Gastrocnemius medialis (tissue), 4 donors: ENCODE measurements at places on chromosomes 6 and 20. TPM values are rescaled to one million over a fixed set of nuclear protein-coding genes. Genes with fewer than 3 reads are reported as not detected.

GRCh38 chr6:138030872-138031271, 76.3 kb downstream of the PERP start:
- no peak for DNase-seq

GRCh38 chr20:60206259-60206658, 248.0 kb downstream of the CDH26 start:
- no peak for DNase-seq

DNA sequence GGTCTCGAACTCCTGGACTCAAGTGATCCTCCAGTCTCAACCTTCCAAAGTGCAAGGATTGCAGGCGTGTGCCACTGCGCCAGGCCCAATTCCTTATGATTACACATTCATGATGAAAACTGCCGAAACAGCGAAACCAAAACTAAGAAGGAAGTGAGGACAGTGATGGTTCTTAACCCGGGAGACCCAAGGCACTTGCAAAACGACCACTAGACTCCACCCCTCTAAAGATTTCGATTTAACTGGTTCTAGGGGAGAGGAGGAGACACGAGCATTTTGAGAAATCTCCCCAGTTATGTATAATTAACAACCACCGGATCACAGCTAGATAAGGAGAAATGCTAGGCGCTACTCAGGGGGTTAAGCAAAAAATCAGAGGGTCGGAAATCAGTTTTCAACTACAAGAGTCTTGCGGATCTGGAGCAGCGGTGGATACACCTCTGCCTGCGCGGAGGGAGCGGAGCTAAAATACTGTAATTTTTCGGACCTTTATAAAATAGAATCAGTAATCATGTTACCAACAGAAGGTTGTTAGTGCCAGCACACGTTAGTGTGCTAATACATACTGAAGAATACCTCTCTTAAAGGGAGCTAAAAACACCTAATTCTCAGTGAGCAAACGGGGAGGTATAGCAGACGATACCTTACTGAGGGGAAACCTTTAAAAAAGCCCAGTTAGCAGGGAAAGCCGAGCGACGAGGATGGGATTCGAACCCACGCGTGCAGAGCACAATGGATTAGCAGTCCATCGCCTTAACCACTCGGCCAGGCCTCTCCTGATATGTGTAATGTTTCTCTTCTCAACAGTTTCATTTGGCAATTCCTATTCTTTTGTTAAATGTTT, 60.0 kb upstream of the BTN3A2 start:
- no peak for DNase-seq

DNA sequence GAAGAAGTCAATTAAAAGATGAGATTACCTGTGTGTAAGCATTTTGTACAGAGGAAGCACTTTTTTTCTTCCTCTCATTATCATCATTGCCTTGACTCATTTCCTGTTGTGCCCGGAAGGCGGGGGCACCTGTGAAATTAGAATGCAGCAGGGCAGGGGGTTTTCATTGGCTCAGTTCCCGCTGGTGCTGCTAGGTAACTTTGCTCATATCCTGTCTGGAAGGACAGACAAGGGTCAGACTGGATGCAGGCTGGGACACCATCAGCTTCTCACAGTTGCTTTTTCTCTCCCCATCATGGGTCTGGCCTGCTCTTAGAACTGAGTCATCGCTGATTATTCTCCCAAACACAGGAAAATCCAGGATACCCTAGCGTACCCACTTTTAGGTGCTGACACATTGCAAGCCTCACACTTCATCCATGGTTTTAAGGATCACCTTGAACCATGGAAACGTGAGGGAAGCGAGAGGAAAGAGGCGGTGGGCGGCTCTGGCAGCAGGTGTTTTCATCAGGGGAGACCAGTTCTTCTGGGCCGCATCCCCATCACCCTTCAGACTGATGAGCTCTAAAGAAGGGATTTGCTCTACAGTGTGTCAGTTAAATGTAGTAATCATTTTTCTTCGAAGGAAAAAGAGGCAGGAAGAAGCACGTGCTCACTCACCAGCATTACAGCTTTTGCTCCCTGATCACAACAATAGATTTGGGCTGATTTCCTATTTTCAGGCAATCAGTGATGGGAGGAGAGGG, 195.7 kb upstream of the SASH1 start:
- no peak for DNase-seq

DNA sequence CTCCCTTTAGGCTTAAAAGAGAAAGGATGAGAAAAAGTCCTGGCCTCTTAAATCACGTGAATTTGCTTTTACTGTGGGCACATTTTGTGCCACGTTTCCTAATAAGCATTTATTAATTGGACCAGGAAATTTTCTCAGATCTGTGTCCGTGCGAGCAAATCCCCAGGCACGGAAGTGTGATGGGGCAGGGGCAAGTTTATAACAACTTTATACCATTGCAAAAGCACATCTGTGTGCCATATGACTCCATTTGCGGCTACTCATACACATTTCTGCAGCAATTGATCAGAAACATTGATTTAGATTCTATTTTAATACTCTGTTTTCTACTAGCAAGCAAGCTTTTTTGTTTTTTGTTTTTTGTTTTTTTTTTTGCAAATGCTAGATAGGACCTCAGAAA, 373.2 kb downstream of the TAF4 start:
- DNase-seq = no peak

- no peak for DNase-seq
These were observed 45.6 kb downstream of the TAF8 start for GRCh38 chr6:42095776-42096541.

- no peak for DNase-seq
These were observed 445.7 kb downstream of the CDC5L start for GRCh38 chr6:44833248-44833647.

DNA sequence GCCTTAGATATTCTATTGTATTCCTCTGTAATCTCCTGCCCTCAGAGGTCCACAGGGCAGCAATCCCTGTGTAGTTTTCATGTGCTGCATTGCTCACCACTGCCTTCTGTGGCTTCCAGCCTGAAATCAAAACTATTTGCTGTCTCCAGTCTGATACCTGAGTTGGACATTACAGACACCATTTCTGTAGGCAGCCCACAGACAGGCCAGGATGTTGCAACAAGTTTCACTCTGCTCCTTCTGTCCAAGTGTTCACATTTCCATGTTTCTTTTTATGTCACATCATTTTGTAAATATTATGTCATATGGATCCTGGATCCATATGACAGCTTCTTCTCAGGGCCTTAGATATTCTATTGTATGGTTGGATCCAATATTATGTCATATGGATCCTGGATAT, 21.7 kb downstream of the ECI2 start:
- peak; percentile 23 for DNase-seq

GRCh38 chr20:24873025-24873620, 75.9 kb upstream of the CST7 start:
- DNase-seq = no peak

GRCh38 chr6:304833-305370, 12.6 kb downstream of the DUSP22 start:
- DNase-seq = no peak

- DNase-seq = no peak
These were observed 596.1 kb upstream of the CITED2 start for GRCh38 chr6:139970591-139970991.

- no peak for DNase-seq
These were observed 48.2 kb upstream of the TLDC2 start for GRCh38 chr20:36827541-36828279.

ERVFRD-1 gene
- total RNA-seq = not detected

RRP36 gene
- total RNA-seq = 49.3 TPM

ROS1 gene
- total RNA-seq = not detected

MMP24 gene
- total RNA-seq = 0.10 TPM

TGM2 gene
- total RNA-seq = 152 TPM
